NCI-H146 (cell line): ENCODE measurements at places on chromosomes 5 and 9.
A peak's percentile ranks its signal among the peaks of the same experiment; 100 is the strongest.

DNA sequence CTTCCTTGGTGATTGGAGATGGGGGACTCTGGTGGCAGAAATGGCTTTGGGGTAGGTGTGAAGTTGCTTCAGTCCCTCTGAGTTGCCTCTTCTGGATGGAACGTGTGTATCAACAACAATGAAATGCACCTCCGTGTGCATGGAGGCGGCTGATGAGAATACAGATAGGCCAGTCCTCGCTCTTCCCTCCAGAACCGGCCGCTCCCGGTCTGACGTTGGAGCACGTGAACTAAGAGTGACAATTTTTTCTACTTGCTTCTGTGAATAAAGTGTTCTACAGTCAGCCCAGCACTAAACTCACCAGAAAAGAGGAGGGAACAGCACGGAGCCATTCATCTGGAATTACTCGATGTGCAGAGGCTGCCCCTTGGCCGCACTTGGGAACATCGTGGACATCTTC, 90.7 kb downstream of the ANKRD33B start:
- DNase-seq, result no peak

DNA sequence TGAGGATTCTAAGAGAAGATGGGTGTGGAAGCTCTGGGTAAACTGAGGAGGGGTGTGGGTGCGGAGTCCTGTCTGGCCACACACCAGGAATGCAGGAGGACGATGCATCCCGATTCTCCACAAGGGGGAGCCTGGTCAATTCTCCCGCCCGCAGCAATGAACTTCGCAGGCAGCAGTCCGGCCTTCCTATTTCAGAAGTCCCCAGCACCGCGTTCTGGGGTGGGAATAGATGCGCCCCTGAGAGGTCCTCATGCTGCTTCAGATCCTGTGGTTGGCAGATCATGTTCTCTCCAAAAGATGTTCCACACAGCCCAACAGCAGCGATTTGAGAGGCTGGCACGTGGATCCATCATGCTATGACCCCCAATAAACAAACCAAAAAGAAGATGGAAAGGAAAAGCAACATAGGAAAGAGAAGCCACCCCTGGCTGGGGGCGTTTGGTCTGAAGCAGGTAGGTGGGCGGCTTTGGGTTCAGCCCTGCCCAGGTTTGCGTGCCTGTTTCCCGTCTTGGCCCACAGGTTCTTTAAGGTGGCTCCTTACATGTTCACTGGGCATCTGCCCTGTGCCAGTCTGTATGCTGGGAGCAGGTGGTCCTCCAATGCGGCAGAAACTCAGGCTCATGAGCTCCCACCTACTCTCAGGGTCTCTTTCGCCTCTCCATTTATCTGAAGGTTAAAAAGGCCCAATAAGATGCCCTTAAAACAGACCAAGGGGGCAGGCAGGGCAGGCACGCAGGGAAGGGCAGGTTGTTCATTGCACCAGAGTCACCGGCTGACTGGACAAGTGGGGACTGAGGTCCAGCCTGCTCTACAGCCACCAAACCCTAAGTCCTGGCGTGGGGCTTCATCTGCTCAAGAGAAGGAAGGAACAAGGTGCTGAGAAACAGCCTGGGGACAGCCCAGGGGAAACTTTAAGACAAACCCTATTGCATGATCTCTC, 171.6 kb downstream of the PAX5 start:
- peak; percentile 20 for DNase-seq

DNA sequence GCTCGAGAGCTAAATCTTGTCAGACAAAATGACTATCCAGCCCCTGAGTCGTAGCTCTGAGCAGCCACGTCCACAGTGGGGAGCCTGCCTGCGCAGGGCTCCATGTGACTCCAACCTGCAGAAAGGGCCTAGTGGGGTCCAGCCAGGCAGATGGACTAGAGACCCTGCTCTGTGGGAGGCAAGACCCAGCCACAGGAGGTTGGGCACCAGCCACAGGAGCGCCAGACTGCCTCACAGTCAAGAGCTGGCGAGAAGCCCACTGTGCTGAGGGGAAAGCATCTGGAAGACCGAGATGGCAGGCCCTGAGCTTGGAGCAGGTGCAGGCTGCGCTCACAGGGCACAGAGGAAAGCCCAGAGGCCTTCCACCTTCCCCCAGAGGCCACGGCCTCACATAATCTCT, 61.4 kb downstream of the C5orf15 start:
- peak; percentile 55 for DNase-seq

- no peak for DNase-seq
Measured at GRCh38 chr9:89952401-89952800, 347.6 kb downstream of the GADD45G start.

- DNase-seq, result no peak
Measured at GRCh38 chr5:151338734-151339133, 8.6 kb downstream of the SLC36A2 start.

DNA sequence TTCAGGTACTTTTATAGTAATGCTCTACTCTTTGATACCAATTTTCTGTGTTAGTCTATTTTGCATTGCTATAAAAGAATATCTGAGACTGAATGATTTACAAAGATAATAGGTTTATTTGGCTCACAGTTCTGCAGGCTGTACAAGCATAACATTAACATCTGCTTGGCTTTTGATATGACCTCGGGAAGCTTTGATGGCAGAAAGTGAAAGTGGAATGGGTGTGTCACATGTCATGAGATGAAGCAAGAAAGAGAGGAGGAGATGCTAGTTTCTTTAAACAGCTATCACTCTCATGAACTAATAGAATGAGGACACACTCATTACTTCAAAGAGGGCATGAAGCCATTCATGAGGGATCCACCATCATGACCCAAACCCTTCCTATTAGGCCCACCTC, 270.9 kb upstream of the IL12B start:
- DNase-seq, result no peak

DNA sequence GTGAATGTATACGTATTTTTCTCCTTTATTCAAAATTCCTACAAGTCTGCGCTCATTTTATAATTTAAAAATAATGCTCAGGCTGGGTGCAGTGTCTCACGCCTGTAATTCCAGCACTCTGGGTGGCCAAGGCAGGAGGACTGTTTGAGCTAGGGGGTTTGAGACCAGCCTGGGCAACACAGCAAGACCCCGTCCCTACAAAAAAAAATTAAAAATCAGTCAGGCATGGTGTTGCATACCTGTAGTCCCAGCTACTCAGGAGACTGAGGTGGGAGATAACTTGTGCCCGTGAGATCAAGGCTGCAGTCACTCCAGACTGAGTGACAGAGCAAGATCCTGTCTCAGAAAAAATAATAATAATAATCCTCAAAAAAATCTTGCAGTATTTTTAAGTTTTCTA, 7.8 kb downstream of the UIMC1 start:
- DNase-seq, result no peak

GRCh38 chr5:73436535-73437100, 12.0 kb downstream of the FOXD1 start:
- no peak for DNase-seq
